ENCODE measurements at places on chromosomes 3 and 15.

GRCh38 chr15:28878209-28878608 lies 7.6 kb upstream of the APBA2 start:
- no peak for DNase-seq

DNA sequence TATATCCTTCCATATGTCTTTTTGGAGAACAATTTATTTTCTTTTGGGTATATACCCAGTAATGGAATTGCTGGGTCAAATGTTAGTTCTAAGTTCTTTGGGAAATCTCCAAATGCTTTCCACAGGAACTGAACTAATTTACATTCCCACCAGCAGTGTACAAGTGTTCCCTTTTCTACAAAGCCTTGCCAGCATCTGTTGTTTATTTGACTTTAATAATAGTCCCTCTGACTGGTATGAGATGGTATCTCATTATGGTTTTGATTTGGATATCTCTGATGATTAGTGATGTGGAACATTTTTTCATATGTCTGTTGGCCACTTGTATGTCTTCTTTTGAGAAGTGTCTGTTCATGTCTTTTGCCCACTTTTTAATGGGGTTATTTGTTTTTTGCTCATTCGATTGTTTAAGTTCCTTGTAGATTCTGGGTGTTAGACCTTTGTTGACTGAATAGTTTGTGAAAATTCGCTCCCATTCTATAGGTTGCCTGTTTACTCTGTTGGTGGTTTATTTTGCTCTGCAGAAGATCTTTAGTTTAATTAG lies 48.4 kb downstream of the TMEM45A start:
- no peak for DNase-seq

DNA sequence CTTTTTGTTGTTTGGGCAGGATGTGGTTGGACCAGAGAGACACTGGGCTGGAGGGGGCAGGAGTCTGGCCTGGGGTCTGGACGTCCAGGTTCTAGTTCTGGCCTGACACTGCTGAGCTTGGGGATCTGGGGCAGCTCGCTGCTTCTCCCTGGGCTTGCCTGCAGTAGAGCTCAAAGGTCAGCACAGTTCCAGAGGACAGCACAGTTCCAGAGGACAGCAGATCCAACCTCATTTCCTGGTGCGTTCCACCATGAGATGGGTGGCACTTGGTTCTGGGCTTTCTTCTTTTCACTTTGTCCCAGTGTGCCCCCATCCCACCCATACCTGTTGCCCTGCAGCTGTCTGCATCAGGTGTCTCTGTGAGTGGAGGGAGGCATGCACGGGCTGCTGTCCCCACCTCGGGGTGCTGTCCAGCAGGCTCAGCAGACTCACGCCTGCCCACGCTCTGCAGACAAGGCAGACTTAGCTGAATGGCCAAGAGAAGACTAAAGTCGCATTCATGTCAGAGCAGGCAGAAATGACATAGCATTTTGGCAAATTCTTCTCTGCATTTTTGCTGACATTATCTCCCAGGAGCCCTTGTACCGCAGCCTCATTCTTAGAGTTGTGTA lies 16.7 kb downstream of the CACNA2D3 start:
- no peak for DNase-seq

GRCh38 chr15:72861354-72861910 lies 77.9 kb upstream of the ADPGK start:
- DNase-seq = no peak

GRCh38 chr15:57751177-57751800 lies 44.8 kb downstream of the POLR2M start:
- DNase-seq = no peak

DNA sequence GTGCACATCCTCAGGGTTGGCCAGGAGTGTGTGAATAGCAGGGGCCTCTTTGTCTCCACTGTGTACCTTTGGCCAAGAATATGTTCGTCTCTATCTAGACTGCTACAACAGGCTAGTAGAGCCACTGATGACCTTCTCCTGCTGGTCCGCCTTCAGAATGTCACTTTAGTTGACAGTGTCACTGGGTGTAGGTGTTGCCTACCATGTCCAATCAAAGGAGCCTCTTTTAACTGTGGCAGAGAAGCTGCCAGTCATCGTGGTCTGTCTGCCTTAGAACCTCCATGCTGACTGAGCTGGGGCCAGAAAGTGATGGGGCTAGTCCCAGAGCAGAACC lies 40.1 kb downstream of the OXSR1 start:
- no peak for DNase-seq

GRCh38 chr3:169659096-169659819 lies 4.3 kb downstream of the MECOM start:
- DNase-seq = no peak

DNA sequence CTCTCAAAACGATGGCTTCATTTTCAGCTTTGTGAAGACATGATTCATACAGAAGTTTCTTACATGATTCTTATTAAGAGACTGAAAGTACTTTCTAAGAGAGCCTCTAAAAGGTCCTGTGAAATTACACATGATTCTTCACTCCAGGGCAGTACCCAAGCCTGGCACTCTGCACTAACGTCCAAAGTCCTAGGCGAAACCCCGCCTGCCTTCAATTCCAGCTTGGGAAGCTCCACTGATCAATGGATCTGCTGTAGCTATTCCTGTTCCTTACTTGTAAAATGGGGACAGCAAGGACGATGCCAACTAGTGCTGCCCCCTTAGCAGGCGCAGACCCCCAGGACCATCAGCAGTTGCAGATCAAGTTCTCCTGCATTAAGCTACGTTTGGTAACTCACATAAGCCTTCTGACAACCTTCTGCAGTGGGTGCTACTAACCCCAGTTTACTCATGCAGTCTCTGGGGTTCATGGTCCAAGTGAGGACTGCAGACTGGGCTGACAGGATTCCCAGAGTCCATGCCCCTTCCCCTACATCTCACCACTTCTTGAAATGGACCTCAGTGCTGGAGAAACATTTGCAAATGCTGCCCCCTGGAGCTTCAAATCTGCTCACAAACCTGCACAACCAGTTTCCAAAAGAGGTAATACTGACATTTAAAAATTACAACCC lies 10.6 kb downstream of the CHCHD4 start:
- DNase-seq = no peak

DNA sequence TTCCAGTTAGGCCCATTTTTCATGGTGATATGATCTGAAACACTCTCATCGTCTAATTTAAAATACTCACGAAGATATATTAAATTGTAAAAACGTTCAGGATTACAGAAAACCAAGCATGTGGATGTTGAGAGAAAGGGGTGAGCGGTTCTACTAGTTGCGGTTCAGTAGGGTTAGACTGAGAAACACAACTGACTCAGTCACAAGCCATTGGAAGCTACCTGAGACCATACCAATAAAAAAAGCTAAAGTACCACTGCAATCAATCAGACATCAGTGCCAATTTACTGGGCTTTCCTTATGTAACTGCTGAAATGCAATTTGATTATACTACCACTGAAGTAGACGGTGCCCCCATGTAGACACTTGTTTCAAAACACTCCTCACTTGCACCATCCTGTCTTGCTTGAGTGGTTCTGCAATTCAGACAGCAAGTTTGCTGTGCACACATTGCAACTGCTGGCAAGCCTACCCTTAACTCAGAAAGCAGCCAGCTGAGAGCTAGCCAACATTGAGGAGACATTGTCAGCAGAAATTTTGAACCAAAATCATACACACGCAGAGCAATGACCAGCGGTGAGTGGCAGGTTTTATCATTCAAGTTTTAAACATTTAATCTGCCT lies 368.7 kb upstream of the ARHGEF26 start:
- DNase-seq = no peak

DNA sequence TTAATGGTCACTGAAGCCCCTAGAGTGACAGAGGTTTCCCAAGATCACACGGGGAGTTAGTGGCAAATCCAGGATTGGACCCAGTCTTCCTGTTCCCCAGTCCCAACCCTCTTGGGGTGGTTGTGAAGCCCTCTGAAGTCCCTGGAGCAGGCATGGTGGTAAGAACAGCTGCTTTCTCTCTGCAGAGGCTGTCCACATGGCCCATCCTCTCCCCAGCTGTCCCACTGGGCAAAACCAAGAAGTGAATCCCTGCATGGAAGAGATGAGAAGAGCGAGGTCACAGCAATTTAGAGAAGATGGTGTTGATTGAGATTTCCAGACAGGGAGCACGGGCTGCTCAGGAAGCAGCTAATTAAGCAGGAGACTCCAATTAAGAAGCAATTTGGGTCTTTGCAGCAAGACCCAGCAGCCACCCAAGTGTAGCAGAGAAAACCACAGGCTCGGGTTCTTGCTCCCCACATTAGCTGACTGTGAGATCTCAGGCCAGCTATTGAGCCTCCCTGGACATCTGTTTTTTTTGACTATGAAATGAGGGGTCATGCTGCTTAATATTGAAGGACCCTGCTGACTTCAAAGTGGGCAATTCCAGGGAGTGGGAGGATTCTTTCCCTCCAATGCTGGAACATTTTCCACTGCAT lies 14.8 kb upstream of the HDAC11 start:
- DNase-seq = no peak

Data from stimulated activated CD4-positive, alpha-beta T cell treated with anti-CD3 and anti-CD28 coated beads, Interleukin-2, amount 100 ng/mL, for 48 hours (primary cell).